H1 (cell line): ENCODE measurements at places on chromosomes 7 and 10. TPM values are rescaled to one million over a fixed set of nuclear protein-coding genes. Genes with fewer than 3 reads are reported as not detected.

The OPN4 gene
- total RNA-seq: not detected in 2 replicates

The GPRIN2 gene
- total RNA-seq: 17.8 and 18.6 TPM in 2 replicates

The AZGP1 gene
- 0.29 and 0.52 TPM in 2 replicates for total RNA-seq

The TMEM26 gene
- total RNA-seq: 1.9 and 2.8 TPM in 2 replicates

The CTAGE4 gene
- total RNA-seq: 9.8 and 10.3 TPM in 2 replicates

The SFRP5 gene
- 3.3 and 3.9 TPM in 2 replicates for total RNA-seq

The TMED4 gene
- total RNA-seq: 41.1 and 44.9 TPM in 2 replicates

The POU6F2 gene
- 1.6 and 2.0 TPM in 2 replicates for total RNA-seq

The VPS37D gene
- 3.4 and 3.8 TPM in 2 replicates for total RNA-seq
